GM13977 (cell line): ENCODE measurements at places on chromosomes 3 and 15.
A peak's percentile ranks its signal among the peaks of the same experiment; 100 is the strongest.

DNA sequence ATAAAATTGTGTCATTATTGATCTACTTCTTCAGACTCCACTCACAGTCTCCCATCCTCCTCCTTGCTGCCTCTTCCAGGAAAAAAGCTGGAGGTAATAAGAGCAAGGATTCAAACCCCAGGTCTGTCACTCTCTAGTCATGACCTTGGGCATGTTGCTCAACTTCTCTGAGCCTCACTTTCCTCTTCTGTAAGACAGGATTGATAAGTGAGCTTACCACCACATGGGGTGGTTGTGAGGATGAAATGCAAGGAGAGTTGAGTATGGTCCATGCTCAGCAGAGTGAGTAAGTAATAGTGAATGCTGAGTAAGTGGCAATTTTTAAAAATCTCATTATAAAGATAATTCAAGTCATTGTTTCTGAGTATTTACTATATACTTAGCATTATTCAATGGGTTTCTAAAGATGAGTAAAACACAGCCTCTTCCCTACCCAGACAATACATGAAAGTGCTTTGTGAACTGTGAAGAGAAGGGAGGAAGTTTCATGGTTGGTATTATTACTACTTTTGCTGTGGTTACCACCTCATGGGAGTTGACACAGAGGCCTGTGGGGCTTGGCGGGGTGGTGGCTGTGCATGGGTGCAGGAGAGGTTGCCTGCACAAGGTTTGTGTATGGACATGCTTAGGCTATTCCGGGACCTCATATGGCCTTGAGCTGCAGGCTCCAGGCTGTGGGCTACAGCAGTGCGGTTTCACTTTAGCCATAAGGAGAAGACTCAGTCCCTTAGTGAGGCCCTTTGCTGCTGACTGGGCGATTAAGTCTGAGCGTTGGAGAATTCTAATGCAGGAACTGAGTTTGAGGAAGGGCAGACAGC, 30.0 kb downstream of the SLC6A11 start:
- DNase-seq = peak; percentile 48

GRCh38 chr3:30350011-30350410, 256.4 kb upstream of the TGFBR2 start:
- no peak for DNase-seq

- DNase-seq = no peak
Measured at GRCh38 chr15:62791694-62792093, 250.9 kb upstream of the TPM1 start.

- DNase-seq = no peak
Measured at GRCh38 chr15:44222478-44222877, 27.4 kb upstream of the FRMD5 start.

- DNase-seq = no peak
Measured at GRCh38 chr3:67362686-67363085, 291.7 kb downstream of the SUCLG2 start.

- DNase-seq = peak; percentile 94
Measured at GRCh38 chr3:45226206-45226915, at the start of gene TMEM158. Gene TMEM158, minus strand, starts transcription at chr3:45226287. Its CDS starts 260 bp downstream, at chr3:45226027.

DNA sequence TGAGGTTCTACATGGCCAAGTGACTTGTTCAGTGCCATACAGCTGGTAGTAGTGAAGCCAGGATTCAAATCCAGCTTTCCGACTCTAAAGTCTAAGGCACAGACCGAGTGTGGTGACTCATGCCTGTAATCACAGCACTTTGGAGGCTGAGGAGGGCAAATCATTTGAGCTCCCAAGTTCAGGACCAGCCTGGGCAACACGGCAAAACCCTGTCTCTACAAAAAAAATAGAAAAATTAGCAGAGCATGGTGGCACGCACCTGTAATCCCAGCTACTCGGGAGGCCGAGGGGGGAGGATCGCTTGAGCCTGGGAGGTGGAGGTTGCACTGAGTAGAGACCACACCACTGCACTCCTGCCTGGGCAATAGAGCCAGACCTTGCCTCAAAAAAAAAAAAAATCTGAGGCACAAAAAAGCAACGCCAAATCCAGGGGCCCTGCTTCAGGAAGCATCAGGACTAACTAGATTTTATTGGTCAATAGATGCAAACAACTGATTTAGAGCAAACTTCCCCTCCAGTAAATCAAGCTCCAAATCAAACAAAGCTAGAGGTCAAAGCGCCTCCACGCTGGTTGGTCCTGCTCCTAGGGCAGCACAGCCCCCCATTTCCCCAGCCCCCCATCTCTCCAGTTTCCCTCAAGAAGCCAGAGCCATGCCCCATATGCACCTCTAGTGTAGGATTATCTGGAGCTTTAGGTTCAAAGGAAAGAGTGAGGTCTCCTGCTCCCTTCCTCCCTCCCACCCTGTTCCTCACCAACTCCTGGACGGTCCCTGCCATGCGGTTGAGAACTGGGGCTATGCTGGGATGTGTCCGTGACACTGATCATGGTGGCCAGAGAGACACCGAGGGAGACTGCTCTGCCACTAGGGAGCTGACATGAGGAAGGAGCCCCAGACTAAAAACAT, 2.9 kb upstream of the TNK2 start:
- DNase-seq = no peak

GRCh38 chr3:44223299-44223698, 18.4 kb upstream of the TOPAZ1 start:
- no peak for DNase-seq

DNA sequence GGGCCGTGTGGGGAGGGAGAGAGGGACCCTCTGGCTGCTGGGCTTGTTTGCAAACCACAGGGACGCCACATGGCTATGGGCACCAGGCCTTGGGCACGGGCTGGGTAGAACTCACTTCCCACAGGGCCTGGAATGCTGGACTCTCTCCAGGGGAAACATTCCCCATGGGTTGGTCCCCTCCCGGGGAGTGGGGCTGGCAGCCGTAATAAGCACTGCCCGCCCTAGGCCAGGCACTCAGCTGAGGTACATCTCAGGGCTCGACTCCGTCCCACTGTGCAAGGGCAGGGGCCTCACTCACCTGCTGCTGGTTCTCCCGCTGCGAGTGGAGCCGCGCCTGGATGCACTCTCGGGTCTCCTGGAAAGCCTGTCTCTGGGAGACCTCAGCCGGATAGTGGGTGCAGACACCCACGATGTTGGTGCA, 96.7 kb downstream of the ADCY5 start:
- no peak for DNase-seq

DNA sequence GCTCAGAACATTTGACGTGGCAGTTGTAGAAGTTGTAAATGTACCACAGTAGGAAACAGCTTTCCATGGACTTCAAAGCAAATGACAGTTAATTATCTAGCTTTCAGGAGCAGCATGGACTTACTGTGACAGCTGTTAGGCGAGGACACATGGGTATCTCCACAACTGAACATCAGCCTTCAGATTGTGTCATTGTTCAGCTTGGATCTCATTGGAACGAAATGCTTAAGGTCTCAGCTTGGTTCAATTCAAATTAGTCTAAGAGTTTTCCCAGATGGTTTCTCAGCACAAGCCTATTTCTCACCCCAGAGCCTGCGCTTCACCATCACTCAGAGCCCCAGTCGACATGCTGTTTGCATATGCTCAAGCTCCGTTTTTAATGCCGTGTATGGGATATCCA, 21.1 kb upstream of the GYG1 start:
- no peak for DNase-seq

DNA sequence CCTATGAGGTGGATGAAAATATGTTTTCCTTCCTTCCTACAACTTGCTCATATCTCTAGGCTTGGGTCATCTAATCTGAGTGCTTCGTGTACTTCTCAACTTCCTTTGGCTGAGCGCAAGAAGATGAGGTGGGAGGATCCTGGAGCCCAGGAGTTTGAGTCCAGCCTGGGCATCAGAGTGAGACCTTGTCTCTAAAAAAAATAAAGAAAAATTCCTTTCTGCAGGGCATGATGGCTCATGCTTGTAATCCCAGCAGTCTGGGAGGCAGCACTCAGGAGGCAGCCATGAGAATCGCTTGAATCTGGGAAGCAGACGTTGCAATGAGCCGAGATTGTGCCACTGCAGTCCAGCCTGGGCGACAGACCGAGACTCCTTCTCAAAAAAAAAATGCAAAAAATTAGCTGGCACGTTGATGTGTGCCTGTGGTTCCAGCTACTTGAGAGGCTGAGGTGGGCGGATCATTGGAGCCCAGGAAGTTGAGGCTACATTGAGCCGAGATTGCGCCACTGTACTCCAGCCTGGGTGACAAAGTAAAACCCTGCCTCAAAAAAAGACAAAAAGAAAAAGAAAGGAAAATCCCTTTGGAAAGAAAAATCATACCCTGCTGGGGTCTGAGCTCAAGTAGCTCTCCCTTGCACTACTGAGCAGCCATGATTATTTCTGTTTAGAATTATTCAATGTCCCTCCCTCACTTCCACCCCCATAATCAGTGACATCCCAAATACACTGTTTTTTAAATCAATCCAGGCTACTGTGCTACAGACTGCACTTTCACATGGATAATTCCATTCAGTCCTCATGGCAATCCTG, 28.0 kb upstream of the RAB11A start:
- DNase-seq = no peak

DNA sequence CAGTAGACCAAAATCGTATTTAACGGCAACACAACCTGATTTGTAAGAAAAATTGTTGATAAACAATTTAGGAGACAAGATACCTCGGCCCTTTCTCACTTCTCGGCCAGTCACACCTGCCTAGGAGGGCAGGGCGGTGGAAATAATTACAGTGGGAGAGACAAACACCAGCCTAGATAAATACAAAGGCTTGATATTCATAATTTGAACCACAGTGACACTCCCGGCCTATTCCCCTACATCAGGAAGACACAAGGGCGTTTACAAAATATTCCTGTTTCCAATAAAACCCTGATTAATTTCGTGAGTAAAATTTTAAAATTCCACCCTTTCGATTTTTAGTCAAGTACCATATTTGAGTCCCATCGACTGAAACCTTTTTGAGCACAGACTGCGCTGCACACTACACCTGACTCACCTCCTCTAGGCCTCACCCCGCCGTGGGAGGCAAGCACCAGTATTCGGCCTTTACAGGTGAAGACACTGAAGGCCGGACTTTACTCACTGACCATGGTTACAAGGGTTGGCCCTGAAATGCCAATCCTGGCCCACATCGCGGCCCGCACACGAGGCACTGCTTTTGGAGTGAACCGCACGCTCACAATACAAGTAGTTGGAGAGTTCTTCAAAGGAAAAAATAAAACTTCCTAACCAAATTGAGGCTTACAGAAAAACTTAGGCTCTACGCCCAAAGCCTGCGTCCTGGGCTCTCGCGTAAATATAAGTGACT, 794 bp downstream of the ARPP19 start:
- DNase-seq = peak; percentile 31

DNA sequence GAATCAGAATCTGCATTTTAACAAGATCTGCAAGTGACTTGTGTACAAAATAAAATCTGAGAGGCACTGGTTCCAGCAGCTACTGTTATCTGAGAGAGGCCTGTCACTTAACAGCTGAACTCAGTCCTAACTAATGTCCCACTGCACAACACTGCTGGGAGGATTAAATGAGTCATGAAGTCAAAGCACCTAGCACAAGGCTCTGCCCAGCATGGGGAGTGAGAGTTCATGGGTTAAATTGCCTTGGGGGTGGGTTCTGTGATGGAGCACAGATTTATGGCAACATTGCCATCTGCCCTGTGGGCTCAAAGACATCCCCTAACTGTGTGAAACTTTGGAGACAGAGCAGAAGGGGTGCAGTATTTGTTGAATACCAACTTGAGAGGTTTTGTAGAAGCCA, 250.9 kb downstream of the PLCL2 start:
- DNase-seq = no peak

- DNase-seq = no peak
Measured at GRCh38 chr15:90181776-90182175, 19.4 kb upstream of the SEMA4B start.

DNA sequence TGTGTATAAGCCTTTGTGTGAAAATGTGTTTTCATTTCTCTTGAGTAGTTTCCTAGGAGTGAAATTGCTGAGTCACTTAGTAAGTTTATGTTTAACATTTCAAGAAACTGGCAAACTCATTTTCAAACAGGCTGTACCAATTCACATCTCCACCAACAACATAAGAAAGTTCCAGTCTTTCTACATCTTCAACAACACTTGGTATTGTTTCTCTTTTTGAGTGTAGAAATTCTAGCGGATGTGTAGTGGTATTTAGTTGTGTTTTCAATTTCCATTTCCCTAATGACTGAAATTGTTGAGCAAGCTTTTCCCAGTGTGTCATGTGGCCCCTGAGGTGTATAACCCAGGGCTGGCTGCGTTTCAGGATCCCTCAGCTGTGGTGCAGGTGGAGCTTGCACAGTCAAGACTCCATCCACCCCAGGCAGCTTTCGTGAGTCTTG, 258.5 kb downstream of the PDCD6IP start:
- no peak for DNase-seq

DNA sequence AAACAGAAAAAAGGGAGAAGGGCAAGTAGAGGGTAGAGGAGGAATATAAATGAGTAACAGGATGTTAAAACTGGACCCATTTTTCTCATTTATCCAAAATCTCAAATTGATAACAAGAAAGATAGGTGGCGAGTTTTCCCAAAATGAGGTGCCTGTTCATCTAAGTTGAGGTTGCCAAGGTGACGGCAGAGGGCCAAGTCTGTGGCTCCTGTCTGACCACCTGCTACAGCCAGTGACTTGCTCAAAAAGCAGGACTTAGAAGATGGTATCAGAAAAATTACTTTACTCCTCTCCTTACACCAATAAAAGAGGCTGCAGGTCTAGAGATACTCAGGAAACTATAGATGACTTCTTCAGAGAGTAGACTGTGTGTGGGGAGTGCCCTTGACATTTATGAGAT, 137.6 kb upstream of the ZNF385D start:
- no peak for DNase-seq

DNA sequence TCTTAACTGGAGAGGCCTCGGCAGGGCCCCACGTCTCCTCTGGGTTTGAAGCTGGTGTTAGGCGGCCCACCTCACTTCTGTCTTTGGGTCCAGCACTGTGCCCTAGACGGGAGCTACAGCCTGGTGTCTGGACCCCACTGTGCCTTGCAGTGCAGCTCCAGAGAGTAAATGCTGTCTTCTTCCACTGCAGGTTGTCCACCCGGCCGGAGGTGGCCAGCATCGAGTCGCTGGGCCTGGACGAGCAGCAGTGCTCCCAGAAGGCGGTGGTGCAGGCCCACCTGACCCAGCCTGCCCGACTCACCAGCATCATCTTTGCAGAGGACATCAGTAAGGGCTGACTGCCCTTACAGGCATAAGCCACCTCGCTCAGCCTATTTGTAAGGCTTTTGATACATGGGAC, 53.1 kb upstream of the TAMM41 start:
- DNase-seq = no peak

- no peak for DNase-seq
Measured at GRCh38 chr3:176794406-176794805, 402.9 kb downstream of the TBL1XR1 start.

GRCh38 chr3:159761369-159761768, 227.3 kb upstream of the IL12A start:
- DNase-seq = no peak

- no peak for DNase-seq
Measured at GRCh38 chr3:181912384-181912783, 200.7 kb downstream of the SOX2 start.

GRCh38 chr3:22660606-22661005, 542.5 kb upstream of the UBE2E2 start:
- no peak for DNase-seq

- DNase-seq = no peak
Measured at GRCh38 chr3:194984066-194984465, 286.9 kb downstream of the XXYLT1 start.
